ENCODE measurements at places on chromosomes 11 and 22.

DNA sequence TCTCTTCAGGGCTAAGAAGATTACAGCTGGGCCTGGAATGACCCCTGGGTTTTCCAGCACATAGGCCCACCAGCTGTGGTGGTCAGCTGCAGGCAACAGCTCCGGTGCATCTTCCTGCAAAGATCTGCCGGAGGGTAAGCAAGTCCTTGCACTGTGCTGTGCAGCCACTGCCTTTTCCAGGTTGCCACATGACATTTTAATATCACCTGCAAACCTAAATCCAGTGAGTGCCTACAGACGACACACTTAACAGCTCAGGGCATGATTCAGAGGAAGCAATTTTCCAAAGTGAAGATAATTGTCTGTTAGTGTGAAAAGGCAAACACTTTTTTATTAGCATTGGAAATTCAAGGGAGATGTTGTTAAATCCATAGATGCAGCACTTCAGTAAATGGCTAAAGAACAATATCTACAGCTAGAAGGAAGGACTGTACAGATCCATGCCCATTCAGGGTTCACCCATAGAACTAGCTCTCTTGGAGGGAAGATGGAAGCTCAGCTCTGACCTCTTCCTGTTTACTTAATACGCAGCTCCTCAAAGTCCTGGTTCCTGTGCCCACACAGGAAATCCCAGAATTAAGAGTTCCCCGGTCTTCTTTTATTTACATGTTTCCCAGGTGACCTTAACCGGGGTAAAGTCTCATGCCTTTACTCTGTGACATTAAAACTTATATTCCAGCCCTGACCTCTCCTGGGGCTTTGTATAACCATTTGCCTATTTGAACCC lies 13.3 kb upstream of the NRIP3 start:
- DNase-seq: no peak

DNA sequence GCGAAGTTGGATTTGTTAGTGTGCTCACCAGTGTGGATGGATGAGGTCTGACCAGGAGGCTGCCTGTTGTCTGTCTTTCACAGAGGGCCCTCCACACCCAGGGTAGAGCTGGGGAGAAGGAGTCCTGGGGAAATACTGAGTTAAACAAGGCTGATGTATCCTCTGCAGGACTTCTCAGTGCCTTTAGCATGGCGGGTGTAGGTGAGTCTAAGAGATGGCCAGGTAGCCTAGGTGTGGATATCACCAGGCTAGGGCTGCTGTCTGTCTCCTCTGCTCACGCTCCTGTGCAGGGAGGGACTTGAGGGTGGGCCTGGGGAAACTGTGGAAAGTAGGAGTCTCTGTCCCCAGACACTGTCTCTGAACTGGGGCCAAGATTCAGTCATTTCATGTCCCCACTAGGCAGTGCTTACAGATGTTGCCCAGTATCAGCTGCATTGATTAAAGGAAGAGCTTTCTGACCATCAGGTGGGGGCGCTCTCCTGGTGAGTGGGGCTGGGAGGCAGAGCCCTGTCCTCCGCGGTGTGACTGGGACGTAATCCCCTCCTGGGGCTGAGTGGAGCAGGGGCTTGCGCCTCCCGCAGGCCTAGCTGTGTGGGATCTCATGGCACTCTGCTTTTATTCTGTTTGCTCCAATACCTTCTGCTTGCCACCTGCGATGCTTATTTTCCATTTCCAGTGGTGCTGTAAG lies 35.5 kb upstream of the CCDC188 start:
- no peak for DNase-seq

- DNase-seq: no peak
Observed at GRCh38 chr11:102603576-102603975, 21.6 kb downstream of the MMP20 start.

DNA sequence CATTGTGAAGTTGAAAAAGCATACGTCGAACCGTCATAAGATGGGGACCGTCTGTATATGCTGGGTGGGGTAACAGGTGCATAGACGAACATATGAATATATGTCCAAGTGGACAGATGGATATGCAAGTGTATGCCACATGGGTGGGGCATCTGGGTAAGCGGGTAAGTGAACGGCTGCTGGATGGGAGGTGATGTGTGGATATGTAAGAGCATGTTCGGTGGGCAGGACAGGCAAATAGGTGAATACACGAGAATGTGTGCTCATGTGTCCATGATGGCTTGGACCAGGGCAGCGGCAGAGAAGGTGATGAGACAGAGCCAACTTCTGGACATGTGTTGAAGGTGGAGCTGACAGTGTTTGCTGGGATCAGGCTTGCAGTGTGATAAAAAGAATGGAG lies 12.0 kb downstream of the IFITM10 start:
- DNase-seq: no peak

DNA sequence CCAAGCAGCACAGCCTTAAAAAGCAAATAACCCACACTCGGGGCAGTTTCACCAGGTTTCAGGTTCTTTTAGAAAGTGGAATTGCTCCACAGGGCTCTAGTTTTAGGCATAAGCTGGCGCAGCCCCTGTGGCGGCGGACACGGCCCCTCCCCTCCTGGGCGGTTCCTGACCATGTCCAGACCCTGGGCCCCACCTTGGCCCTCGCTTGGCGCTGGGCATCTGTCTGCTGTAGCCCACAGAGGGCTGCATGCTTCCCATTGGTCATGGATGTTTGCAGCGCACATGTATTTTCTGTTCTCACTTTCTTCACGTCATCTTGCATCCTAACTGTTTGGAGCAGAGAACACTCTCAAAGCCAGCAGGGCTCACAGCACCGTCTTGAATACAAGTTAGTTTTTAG lies 244.3 kb downstream of the BRD1 start:
- no peak for DNase-seq

GRCh38 chr11:1337647-1338007 lies 28.2 kb upstream of the TOLLIP start:
- DNase-seq: no peak

- DNase-seq: no peak
Observed at GRCh38 chr11:91265946-91266345, 958.7 kb upstream of the FAT3 start.

- no peak for DNase-seq
Observed at GRCh38 chr11:76444065-76444383, 794 bp upstream of the EMSY start.

- no peak for DNase-seq
Observed at GRCh38 chr11:123374622-123374968, 55.5 kb upstream of the GRAMD1B start.

DNA sequence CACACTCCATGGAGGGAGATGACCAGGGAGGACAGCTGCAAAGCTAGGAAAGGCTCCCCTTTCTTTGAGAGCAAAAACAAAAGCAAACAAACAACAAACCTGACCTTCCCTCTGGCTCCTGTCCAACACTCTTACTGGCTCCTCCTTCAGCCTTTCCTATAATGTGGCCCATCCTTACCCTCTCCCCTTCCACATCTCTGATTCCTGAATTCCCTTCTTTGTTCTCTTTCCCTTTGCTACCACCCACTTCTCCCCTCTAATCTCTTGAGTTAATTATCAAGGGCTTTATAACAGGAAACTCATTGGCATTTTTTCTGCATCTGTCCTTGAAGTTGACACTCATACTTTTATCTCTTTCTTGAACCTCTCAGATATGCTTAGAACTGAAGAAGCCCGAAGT lies 56.3 kb downstream of the ZNF280B start:
- no peak for DNase-seq

GRCh38 chr11:64339754-64340408 lies at the start of gene CCDC88B:
Gene CCDC88B (plus strand): TSS chr11:64340204. CDS start chr11:64340267, 63 bp downstream.
- DNase-seq: no peak

- no peak for DNase-seq
Observed at GRCh38 chr11:108228251-108228650, 5.4 kb downstream of the ATM start.

GRCh38 chr22:44550711-44551491 lies 52.9 kb upstream of the RTL6 start:
- no peak for DNase-seq
